ENCODE measurements at places on chromosomes 12 and 14. TPM values are rescaled to one million over a fixed set of nuclear protein-coding genes. Genes with fewer than 3 reads are reported as not detected.

The GALNT6 gene
- 13.3 TPM for polyA plus RNA-seq

The KRT79 gene
- polyA plus RNA-seq: not detected

The TTC9 gene
- 12.5 TPM for polyA plus RNA-seq

The PLXNC1 gene
- polyA plus RNA-seq: 8.1 TPM

The LAG3 gene
- 37.3 TPM for polyA plus RNA-seq

The HELB gene
- polyA plus RNA-seq: 29.4 TPM

The NGB gene
- not detected for polyA plus RNA-seq

The NUBPL gene
- polyA plus RNA-seq: 5.2 TPM

The A2M gene
- polyA plus RNA-seq: 2.2 TPM

The KMT2D gene
- polyA plus RNA-seq: 22.8 TPM

The KRT73 gene
- 0.24 TPM for polyA plus RNA-seq

The SYCP3 gene
- polyA plus RNA-seq: 0.14 TPM

The KCNH5 gene
- polyA plus RNA-seq: not detected

The PTGER2 gene
- 289 TPM for polyA plus RNA-seq

The PTPRQ gene
- not detected for polyA plus RNA-seq

The PIK3C2G gene
- polyA plus RNA-seq: not detected

The KRT75 gene
- polyA plus RNA-seq: not detected

The OR4Q2 gene
- polyA plus RNA-seq: not detected

The DENND5B gene
- polyA plus RNA-seq: not detected

The DAD1 gene
- polyA plus RNA-seq: 622 TPM

The RTN1 gene
- not detected for polyA plus RNA-seq
